ENCODE measurements at places on chromosomes 4 and X.

DNA sequence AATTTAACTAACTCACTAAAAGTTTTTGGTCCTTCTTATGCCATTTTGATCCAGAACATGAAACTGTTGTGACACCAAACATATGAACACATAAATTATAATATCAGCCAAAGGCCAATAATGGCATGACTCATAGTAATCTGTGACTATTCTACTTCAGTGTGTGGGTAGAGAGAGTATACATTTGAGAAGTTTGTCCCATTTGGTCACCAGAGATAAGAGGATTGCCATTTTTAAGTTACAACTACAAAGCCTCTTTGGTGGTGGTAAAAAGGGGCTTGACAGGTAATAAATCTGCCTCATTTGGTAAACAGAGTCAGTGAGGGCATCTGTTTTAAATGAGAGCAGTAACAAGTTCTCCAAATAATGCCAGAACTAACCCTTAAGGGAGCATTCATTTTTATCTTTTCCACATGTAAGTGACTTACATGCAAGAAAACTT is 117.9 kb downstream of the TBC1D19 start:
- DNase-seq: no peak

GRCh38 chrX:136034668-136035067 is 49.4 kb downstream of the SLC9A6 start:
- DNase-seq: no peak

GRCh38 chr4:62816566-62816965 is 1592.7 kb downstream of the TECRL start:
- DNase-seq: no peak

- DNase-seq: no peak
Observed at GRCh38 chr4:180852738-180853137, 1390.5 kb upstream of the TENM3 start.

- no peak for DNase-seq
Observed at GRCh38 chrX:43121637-43122036, 343.7 kb upstream of the PPP1R2C start.

GRCh38 chr4:142324572-142324971 is 521.5 kb downstream of the INPP4B start:
- no peak for DNase-seq

DNA sequence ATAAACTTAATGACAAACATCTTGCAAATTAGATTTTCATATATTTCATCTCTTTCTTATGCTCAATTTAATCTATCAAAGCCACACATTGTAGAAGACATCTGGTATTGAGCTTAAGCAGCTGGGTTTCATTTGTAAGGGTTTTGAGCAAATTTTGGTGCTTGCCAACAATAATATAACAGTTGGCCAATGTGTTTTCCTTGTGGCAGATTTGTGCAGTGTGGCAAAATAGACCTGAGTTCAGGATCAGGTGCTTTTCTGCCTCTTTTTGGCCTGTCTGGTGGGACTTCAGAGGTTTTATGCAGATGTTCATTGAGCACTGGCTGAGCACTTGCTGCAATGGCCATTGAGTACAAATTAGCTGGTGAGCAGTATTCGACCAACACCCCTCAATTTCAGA is 301.9 kb downstream of the BMPR1B start:
- DNase-seq: no peak

GRCh38 chrX:5823903-5824302 is 404.8 kb downstream of the NLGN4X start:
- no peak for DNase-seq

GRCh38 chr4:177356921-177357320 is 47.2 kb downstream of the NEIL3 start:
- no peak for DNase-seq

Data from activated CD8-positive, alpha-beta memory T cell treated with anti-CD3 and anti-CD28 coated beads for 1 hour (primary cell).